ENCODE measurements at places on chromosomes 11 and 22.

GRCh38 chr22:39311592-39312400, 7.6 kb downstream of the RPL3 start:
- DNase-seq = no peak

- no peak for DNase-seq
Measured at GRCh38 chr11:70120674-70121073, 42.6 kb downstream of the ANO1 start.

DNA sequence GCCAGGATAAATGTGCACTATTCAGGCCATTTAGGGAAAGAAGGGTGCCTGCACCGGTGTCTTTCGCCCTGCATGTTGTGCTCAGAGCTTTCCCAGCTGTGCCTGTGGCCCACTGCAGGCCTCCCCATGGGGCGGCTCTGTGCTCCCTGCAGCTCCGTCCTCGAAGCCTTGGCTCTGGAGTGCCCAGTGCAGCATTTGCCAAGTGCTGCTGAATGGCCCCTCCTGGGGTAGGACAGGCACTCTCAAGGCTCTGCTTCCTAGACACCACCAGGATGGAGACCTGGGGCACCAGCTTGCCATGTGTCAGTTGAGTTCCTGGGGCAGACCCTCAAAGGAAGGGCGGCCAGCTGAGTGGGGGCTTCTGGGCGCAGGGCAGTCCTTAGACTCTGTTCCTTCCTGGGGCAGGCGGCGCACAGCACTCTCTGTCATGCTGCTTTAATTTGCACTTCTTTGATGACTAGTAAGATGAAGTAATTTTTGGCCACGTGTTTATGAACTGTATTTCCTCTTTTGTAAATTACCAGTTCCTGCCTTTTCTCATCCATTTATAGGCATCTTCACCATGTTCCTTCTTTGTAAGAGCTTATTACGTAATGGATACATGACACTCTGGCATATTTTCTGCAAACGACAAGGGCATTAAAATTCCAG, 32.1 kb upstream of the GNB1L start:
- DNase-seq = peak; percentile 29

DNA sequence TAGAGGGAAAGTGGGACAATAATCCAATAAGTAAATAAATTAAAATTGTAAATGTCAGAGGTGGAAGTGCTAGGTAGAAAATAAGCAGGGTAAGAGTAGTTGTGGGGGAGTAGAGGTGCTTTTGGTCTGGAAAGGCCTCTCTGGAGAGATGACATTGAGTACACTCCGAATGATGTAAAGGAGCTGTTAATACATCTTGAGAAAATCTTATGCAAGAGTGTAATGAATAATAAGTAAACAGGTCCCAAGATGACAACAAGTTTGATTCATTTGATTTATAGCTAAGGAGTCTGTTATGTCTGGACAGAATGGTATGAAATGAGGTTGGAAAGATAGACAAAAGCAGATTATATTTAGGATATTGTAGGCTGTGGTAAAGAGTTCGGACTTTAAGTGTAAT, 87.5 kb downstream of the TMEM135 start:
- no peak for DNase-seq

GRCh38 chr22:25051983-25052710, 99.6 kb downstream of the KIAA1671 start:
- DNase-seq = no peak

- no peak for DNase-seq
Measured at GRCh38 chr11:26063915-26064314, 268.0 kb upstream of the ANO3 start.

- DNase-seq = no peak
Measured at GRCh38 chr11:70886256-70886655, 366.1 kb downstream of the SHANK2 start.
